ENCODE measurements at places on chromosomes 4 and X.

DNA sequence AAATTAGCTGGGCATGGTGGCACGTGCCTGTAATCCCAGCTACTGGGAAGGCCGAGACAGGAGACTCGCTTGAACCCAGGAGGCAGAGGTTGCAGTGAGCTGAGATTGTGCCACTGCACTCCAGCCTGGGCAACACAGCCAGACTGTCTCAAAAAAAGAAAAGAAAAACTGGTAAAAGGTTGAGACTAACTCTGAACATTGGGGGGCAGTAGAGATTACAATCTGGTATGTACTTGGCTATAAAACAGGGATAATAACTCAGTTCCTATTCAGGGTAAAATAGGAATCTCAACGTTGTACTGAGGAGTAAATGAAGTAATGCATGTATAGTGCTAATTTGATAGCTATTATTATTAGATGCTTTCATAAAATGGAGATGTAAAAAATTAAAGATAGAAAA, 12.5 kb upstream of the KLF8 start:
- DNase-seq: no peak

- no peak for DNase-seq
Measured at GRCh38 chr4:7309181-7309580, 116.8 kb downstream of the SORCS2 start.

- DNase-seq: no peak
Measured at GRCh38 chr4:116389139-116389538, 696.2 kb downstream of the TRAM1L1 start.

- DNase-seq: no peak
Measured at GRCh38 chrX:7316280-7316679, 168.3 kb upstream of the PUDP start.

GRCh38 chrX:108298165-108298602, 140.0 kb downstream of the COL4A6 start:
- DNase-seq: no peak

- no peak for DNase-seq
Measured at GRCh38 chr4:128162434-128162833, 101.3 kb downstream of the LARP1B start.

- DNase-seq: no peak
Measured at GRCh38 chrX:112714357-112714918, 34.7 kb upstream of the LHFPL1 start.

- no peak for DNase-seq
Measured at GRCh38 chr4:23547096-23547495, 342.8 kb downstream of the PPARGC1A start.

DNA sequence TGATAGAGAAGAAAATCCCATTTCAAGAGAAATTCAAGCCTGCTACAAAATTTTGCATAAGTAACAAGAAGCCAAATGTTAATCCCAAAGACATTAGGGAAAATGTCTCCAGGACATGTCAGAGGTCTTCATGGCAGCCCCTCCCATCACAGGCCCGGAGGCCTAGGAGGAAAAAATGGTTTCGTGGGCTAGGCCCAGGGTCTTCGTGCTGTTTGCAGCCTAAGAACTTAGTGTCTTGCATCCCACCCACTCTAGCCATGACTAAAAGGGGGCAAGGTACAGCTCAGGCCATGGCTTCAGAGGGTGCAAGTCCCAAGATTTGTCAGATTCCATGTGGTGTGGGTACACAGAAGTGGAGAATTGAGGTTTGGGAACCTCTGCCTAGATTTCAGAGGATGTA, 57.8 kb upstream of the TAPT1 start:
- DNase-seq: no peak

GRCh38 chrX:20233336-20233735, 33.4 kb downstream of the RPS6KA3 start:
- DNase-seq: no peak

DNA sequence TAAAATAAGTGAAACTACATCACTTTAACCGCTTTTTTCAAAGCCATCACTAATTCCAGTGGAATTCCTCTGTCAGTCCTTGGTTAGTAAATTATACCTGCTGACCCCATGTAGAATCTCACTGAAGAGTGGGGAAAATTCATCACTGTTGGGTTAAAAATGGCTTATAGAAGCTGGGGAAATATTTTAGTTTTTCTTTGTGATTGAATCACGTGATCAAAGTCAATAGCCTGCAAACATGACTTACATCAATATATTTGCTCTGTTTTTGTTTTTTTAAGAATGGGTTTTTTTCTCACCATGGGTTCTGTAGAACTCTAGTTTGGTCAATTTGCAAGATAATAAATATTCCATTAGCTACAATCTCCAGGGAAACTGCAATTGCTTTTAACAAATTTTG, 445.2 kb upstream of the FAM47C start:
- DNase-seq: no peak

DNA sequence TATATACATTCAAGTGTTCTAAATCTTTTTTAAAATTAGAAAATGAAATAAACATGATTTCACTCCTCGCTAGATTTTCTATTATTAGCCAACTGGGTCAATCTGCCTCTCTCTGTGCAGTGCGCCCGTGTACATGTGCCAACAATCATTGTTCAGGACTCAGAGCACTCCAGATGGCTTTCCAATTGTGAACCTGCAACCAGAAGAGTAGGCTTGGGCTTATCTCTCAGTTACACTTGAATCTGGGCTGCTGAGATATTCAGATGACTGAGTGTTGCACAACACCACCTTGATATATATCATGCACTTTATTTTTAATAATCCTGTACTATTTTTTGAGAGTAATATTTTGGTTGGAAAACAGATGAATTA, 184.0 kb upstream of the FSTL5 start:
- no peak for DNase-seq

GRCh38 chrX:39877905-39878304, 219.9 kb downstream of the BCOR start:
- DNase-seq: no peak

DNA sequence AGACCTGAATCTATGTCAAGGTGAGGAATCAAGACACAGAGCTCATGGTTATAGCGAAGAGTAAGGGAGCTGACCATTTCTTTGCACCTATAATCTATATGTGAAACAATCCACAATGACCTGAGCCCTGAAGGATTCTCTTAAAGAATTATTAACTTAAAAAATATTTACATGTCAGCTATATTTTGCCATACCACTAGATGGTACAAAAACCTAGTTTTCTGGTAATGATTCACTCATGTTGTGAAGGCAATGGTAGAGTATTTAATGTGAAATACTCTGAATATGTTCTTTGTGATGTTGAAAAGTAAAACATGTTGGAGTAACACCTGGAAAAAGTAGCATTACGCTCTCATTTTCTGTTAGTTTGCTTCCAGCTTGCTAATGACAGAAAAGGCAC, 40.0 kb downstream of the VGLL1 start:
- no peak for DNase-seq

GRCh38 chr4:8867624-8868320, 3.9 kb downstream of the HMX1 start:
- no peak for DNase-seq

DNA sequence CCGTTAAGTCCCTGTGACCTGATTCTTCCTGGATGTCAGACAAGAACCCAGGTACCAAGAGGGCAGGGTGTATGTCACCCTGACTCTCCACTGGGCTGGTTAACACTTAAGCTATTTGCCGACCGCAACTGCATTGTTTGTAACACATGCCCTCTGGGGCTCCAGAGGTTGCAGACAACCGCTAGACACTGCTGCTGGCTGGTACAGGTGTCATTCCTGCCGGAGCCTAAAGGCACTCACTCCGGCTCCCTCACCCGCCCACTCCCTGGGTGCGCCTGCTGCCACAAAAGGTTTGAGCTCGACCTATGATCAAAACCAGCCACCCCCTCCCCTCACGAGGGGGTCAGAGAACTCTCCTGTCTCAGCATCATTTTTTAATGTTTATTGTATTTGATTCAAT, 208.2 kb downstream of the FAT4 start:
- no peak for DNase-seq

DNA sequence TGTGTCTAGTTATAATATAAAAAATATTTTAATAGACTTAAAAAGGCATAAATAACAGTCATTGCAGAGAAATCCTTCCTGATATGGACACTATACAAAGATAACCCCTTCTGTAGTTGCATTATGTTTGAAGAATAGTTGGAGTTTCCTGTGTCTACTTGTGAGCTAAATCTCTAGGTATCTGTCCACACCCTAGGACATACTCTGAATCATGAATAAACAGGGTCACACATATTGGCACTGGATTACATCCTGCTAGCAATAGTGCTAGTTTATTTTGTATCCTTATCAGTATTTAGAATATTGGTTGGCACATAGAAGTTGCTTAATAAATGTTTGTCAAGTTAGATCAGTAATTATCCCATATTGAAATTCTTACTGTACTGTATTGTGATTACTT, 173.9 kb downstream of the GRXCR1 start:
- DNase-seq: no peak

GRCh38 chr4:8771258-8771590, 100.4 kb downstream of the HMX1 start:
- no peak for DNase-seq

DNA sequence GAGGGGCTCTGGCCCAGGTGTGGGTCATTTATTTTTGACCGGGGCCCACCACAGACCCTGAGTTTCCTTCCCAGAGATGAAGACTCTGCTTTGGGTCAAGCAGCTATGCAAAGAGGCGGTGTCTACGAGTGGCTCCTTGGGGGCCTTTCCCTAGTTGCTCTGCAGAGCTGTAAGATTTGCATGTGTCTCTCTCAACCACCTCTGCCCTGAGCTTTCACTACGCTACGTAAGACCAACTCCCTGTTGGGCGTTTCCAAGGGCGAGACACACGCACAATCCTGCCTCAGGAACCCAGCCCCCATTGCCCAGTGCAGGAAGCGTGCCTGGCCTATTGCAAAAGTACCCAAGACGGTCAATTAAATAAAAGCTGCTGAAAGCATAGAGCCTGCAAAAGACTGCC, 10.0 kb upstream of the ANOS1 start:
- DNase-seq: no peak

DNA sequence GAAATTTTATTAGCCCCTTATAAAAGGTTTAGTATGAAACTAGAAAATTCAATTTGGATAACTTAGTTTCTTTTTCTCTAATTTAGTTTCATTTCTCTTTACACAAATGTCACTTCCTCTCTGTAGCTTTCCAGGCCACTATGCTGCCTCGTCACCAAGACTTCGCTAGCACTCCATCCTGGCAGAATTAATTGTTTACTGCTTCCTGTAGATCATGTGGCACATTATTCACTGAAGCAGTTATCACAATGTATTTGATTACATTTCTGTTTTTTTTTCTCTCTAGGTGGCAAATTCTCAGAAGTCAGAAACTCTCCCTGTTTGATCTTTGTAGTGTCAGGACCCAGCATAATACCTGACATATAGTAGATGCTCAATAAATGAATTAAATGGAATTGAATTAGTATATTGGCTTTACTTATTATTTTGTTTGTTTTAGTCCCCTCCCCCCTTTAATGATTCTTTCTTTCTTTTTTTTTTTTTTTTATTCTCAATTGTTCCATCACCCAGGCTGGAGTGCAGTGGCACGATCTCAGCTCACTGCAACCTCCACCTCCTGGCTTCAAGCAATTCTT, 9.3 kb upstream of the SAT1 start:
- no peak for DNase-seq

GRCh38 chr4:53061091-53061850, 199.2 kb downstream of the RASL11B start:
- no peak for DNase-seq

DNA sequence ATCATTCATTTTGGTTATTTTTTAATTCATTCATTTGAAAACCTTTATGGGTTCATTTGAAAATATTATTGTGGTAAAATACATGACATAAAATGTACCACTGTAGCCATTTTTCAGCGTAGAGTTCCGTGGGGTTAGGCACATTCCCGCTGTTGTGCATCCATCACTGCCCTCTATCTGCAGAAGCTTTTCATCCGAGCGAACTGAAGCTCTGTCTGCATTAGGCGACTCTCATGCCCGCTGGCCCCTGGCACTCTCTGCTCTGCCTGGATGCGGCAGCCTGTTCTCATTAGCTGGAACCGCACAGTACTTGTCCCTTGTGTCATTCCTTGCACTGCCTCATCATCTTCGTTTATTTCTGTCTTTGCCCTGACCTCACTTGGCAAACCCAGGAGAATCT, 17.5 kb downstream of the CFAP99 start:
- no peak for DNase-seq

DNA sequence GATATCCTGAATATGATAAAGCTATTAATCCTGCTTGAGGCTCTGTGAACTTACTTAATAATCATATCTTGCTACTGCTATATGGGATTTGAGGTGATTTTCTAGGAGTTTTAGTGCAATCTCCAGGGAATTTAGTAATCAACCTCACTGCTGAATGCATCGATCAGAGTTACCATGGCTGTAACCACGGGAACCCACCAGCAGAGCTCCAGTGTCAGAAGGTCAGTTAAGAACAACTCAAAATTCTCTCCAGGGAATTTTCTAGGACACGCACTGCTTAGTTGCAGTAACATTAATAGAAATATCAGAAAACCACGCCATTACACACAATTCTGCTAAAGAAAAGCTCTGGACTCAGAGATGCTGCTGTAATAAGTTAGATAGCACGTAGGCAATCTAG, 1477.2 kb upstream of the TENM3 start:
- DNase-seq: no peak

DNA sequence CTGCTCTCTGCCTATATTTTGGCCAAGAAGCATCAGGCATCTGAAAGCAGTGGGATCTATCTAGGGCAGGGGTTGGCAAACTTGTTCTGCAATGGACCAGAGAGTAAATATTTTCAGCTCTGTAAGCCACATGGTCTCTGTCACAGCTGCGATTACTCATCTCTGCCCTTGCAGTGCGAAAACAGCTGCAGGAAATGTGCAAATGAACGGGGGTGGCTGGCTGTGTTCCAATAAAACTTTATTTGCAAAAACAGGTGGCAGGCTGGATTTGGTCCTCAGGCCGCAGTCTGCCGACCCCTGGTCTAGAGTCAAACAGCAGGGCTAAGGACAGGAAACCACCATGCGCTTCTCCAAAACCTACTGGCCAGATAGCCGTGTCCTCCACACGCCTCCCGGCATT, 48.6 kb downstream of the ACOX3 start:
- no peak for DNase-seq

DNA sequence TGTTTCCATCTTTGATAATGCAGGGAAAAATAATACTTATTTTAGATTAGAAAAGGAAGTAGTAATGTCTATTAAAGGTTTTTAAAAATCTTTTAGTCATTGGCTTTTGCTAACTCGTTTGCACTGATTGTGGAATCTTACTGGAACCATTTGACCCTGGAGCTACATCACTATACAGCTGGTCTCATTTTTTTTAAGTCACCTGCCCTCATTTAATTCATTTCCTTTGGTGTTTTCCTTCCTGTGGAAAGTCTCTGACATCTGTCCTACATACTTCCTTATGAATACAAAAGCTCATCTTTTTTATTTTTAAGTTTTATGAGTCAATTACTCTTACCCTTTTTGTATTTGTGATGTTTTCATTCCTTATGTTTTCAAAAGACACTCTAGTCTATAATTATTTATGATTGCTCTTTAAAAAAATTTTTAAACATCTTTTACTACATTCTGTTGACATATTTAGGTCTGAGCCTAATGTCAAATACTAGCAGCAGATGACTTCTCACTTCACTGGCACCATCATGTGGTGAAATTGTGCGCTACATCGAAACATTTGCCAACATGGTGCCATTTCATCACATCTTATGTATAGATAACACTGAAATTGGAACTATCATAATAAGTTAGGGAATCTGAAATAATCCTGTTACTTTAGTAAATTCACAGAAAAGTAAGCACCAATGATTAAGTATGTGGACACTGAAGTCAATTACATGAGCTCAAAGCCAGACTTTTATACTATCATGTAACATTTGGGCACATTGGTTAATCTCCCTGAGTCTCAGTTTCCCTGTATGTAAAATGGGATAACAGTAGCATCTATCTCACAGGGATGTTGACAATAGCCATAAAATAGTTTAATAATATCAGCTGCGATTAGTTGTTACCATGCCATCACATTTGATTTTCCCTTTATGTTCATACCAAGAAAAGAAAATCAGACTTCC, 9.4 kb upstream of the MMAA start:
- peak; percentile 30 for DNase-seq

All from activated CD4-positive, CD25-positive, alpha-beta regulatory T cell treated with anti-CD3 and anti-CD28 coated beads, Interleukin-2, amount 50 U/mL, for 16 hours (primary cell).